ENCODE measurements at places on chromosomes 1 and 21.
A peak's percentile ranks its signal among the peaks of the same experiment; 100 is the strongest.

- DNase-seq = no peak
These were observed 30.1 kb downstream of the TOMM20 start for GRCh38 chr1:235098547-235098946.

GRCh38 chr1:8373581-8374241, 55.8 kb downstream of the SLC45A1 start:
- peak; percentile 72 for DNase-seq

GRCh38 chr1:27544834-27545233, 54.9 kb upstream of the WASF2 start:
- no peak for DNase-seq

- no peak for DNase-seq
These were observed 10.2 kb upstream of the CHI3L2 start for GRCh38 chr1:111217183-111217910.

GRCh38 chr1:226310245-226310540, 1.2 kb upstream of the LIN9 start:
- DNase-seq = no peak

DNA sequence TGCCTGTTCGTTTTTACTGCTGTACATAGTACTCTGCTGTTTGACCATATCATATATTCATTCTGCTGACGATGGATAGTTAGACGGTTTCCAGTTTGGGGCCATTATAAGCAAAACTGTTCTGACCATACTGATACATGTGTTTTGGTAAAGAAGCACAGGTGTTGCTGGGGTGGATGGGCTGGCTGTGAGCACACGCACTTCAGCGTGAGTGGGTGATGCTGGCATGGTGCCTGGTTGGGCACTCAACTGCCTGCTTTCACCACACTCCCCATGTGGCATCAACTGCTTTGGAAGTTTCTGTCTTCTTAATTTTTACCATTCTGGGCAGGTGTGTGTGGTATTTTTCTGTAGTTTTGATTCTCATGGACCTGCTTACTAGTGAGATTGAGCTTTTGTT, 37.3 kb downstream of the ADARB1 start:
- DNase-seq = peak; percentile 48

- no peak for DNase-seq
These were observed 34.0 kb downstream of the MX1 start for GRCh38 chr21:41459884-41460534.

DNA sequence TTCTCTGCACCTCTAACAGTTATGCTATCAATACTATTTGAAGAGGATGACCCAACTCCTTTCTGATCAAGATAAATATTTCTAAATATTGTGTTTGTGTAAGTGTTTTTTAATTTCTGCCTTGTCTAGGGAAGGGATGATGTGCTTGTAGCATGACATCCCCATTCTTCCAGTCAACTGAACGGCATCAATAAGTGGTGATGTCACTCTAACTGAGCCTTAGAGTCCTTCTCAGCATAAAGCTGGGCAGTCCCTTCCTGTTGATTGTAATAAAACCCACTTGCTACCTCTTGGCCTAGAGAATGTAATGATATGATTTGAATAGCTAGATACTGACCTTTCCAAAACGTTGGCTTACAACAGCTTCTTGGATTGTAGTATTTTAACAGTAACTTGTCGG, 52.5 kb upstream of the KCNJ6 start:
- DNase-seq = no peak

GRCh38 chr1:181985936-181986906, 75.3 kb downstream of the ZNF648 start:
- DNase-seq = no peak

DNA sequence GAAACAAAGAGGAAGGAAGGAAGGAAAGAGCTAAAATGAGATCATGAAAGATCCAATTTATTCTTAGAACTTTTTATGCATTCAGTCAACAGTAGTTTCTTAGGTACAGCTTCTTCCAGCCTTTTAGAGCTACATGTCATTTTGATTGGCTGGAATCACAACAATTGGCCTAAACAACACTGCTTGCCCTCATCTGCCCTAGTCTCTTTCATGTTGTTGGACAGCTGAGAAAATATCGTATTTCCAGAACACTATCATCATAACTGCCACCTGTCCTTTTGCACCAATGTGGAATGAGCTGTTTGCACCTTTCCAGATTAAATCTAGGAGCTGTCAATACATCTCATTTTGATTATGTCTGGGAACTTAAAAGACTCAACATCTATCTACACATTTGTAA, 161.7 kb downstream of the TGFBR3 start:
- no peak for DNase-seq

GRCh38 chr1:87712261-87713010, 383.8 kb downstream of the LMO4 start:
- DNase-seq = no peak

DNA sequence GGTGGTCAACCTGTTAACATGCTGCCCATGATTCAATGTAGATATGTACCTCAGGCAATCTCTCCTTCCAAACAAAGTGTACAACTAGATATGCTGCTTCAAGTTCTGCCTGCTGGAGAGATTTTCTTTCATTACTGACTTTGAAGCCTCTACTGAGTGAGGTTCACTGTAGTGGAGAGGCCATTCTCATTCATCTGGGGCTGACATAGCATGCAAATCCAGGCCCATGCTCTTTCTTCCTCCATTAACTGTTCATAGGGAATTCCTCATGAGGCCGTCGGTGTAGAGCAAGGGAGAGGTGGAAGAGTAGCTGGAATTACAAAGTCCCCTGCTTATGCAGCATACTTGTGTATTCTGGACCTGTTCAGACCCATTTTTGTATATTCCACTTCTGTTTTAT, 38.6 kb downstream of the VANGL2 start:
- DNase-seq = no peak

DNA sequence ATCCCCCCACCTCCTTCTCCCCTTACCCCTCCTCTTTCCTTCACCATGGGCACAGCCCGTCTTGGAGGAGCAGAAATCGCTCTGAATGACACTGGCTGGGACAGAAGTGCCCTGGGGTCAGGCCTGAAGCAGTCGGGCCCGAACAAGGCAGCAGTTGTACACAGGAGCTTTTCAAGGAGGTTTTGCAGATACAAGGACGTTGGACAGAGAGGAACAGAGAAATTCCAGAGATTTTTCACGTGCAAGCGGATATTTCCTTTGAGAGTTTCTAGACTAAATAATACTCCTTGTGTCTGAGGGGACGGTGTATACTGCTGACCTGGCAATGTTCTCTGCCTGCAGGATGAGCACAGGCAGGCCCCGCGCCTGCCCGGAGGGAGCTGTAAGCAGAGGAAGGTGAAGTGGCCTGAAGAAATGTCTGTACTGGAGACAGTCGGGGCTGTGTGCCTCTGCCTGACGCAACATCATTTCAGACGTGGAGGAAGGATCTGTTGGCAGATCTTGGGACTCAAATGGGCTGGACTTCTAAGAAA, 95.3 kb upstream of the SLC25A33 start:
- DNase-seq = no peak

DNA sequence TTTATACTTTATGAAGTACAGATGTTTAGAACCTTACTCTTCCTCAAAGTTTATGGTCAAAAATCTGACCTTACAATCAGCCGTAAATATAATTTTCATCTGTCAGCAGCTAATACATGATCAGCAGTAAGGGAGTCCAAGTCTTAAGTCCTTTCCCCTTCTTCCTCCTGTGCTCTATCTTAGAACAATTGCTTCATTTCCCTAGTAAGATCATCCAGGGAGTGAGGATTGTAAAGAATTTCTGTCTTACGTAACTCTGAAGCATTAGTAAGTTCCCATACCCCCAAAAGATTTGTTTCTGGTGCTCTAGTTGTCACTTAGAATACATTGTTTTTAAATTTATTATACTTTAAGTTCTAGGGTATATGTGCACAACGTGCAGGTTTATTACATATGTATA, 2.1 kb downstream of the SETDB1 start:
- DNase-seq = no peak

GRCh38 chr1:65387821-65388220, 32.6 kb upstream of the LEPR start:
- no peak for DNase-seq

DNA sequence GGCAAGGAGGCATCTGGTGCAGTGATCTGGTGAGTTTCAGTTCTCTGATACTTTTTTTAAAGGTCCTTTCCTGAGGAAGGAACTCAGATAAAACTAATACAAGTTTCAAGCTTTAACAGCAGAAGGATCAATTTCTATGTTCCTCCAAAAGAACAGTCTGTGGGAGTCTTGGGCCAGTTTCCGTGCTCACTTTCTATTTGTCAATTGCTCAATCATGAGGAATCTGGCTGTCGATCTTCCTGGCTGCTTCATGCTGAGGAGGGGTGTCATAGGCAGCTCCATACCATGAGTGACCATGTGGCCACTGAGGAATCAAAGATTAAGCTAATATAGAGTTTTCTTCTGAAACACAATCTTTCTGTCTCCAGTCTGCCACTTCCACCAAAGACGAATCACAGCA, 11.4 kb upstream of the TMEM125 start:
- no peak for DNase-seq

- DNase-seq = no peak
These were observed 17.6 kb downstream of the PGBD2 start for GRCh38 chr1:248923352-248924338.

DNA sequence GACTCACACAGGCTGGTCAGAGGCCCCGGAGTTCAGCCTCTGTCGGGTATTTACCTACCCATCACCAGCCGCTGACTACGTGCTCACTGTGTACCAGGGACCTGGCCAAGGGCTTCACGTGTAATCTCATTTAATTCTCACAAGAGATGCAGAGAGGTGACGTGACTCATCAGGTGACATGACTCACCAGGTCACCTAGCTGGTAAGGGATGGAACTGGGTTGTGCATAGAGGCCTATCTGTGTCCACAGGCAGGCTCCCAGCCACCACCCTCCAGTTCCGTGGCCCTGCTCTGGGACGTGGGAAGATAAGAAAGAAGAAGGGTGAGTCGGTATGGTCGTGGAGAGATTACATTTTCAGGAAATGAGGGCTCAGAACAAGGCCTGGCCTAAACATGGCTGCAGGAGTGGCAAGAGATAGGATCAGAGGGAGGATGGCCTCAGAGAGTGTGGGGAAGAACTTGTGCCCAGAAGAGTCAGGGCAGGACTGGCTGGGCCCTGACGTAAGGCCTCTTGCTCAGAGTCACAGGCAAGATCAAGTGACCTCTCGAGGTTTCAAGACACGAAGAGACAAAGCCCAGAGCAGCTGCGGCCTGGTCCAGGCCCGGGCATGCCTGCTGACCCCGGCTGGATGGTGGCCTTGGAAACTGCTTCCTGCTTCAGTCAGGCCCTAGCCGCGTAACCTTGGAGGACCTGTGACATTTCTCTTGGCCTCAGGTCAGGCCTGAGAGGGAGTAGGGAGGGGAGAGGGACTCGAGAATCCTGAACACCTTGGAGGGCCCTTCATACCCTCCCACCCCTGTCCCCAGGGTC, 52.7 kb upstream of the WASF2 start:
- DNase-seq = peak; percentile 59

DNA sequence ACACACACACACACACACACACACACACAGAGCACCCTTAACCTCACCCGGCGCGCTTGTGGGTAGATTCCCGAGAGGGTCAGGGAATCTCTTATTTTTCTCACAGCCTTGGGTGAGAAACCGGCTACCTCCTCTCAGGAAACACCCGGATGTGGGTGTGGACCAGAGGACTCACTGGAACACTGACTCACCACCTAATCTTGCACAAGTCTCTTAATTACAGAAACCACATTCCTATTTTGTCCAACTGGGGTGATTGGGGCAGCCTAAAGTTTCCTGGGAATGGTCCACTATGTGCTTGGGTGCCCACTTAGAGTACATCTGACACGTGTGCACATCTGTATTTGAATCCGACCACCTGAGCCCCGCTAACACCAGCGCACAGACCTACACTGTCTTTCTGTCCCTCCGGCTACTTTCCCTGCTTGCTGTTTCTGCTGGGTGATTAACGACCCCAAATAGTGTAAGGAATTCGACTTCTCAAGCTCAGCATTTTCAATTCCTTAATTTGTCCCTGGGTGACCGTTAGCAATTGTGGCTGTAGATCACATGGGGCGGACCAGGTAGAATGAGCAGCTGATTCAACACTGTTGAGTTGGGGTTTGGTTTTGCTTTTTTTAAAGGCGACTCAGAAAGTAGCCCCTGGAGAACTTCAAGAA, 14.0 kb upstream of the TBX15 start:
- DNase-seq = peak; percentile 54

GRCh38 chr1:171247501-171247900, 793 bp upstream of the FMO1 start:
- DNase-seq = no peak

DNA sequence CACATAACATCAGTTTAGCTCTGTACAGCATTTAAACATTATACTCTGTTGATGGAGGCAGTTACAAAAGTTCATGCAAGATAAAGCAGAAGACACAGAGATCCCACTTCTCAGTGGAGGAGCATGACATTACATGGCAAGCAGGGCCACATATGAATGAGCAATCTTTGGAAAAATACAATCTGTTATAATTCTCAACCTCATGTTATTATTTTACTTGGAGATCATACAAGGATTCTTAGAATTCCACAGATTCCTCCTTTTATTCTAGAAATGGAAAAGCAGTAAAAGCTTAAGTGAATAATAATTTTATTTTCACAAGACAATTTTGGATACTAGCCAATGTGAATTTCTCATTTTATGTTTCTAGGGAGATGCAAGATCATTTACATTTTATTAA, 66.6 kb downstream of the IFI44 start:
- DNase-seq = no peak

DNA sequence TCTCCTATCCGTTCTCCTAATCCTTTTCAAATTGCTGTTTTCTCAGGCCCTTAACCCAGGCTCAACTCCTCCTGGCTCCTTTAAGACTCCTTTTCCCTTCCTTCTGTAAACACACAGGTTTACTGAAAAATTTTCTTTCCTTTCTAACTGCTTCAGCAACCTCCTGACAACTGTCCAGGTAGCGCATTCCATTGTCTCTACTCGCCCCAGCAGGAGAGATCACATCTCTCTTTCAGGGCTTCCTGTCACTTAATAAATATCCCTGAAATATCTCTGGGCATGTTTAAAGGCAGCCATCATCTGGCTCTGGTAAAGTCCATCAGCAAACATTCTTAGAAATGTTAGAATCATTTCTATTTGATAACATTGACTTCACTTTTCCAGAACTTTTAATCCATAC, 211.2 kb upstream of the PTBP2 start:
- no peak for DNase-seq

GRCh38 chr21:43884012-43884860, 19.2 kb downstream of the AGPAT3 start:
- peak; percentile 42 for DNase-seq

GRCh38 chr1:179637211-179637860, 45.7 kb downstream of the TDRD5 start:
- DNase-seq = no peak

- no peak for DNase-seq
These were observed 2.6 kb downstream of the MTF2 start for GRCh38 chr1:93081716-93082115.

- DNase-seq = no peak
These were observed 36.5 kb upstream of the CD5L start for GRCh38 chr1:157878059-157878458.

DNA sequence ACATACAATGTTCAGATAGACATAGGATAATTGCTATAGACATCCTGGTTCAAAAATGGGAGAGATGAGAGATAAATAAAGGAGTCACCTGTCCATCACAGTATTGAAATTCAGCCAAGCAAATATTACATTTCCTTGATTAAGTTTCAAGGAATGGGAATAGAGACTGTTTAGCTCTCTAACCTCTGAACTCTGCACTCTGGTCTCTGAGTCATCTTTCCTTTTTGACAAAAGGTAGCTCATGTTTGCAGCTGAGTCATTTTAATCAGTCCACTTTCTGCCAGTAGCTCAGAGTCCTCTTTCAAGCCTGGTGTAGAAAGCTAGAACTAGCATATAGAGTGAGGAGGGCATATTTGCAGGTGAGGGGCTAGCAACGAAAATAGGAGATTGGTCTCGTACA, 51.4 kb upstream of the GJA8 start:
- DNase-seq = no peak

GRCh38 chr1:147099192-147099591, 73.1 kb downstream of the PRKAB2 start:
- DNase-seq = no peak
